ENCODE measurements at places on chromosomes 5 and 9.

DNA sequence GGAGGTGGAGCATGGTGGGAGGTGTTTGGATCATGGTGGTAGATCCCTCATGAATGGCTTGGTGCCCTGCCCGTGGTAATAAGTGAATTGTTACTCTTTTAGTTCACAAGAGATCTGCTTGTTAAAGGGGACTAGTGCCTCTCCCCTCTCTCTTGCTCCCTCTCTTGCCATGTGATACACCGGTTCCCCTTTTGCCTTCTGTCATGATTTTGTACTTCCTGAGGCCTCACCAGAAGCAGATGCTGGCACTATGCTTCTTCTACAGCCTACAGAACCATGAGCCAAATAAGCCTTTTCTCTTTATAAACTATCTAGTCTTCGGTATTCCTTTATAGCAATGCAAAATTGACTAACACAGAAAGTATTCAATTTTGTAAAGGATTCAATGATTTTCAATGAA, 817.1 kb downstream of the TLR4 start:
- no peak for DNase-seq

DNA sequence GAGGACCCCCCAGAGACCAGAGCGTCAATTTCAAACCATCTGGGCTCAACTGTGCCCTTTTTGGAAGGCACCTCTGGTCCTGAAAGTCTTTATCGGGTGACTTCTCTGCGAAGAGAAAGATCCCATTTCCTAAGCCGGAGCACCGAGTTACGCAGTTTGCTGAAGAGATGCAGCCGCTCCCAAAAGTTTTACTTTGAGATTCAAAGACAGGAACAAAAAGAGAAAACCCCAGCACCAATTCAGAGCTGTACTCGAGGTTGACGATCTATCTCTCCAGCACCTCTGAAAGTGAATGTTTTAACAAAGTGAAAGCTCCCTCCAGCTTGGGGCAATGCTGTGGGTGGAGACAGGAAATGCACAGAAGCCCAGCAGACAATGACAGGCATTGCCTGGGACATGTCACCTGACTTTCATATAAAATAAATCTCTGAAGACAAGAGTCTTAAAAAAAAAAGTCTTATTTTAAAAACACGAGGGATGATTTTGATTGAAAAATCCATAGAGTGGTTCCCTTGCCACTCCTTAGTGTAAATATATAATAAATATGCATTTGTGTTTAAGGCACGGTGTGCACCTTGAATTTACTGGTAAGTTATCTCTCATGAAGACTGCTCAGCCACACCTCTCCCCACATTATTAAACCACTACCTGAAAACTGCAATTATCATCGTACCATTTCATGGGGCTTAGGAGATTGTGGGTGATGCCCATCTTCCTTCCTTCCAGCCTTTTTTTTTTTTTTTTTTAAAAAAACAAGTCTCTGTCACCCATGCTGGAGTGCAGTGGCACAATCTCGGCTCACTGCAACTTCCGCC, 79.9 kb downstream of the FNBP1 start:
- DNase-seq, result peak; percentile 58

- no peak for DNase-seq
Measured at GRCh38 chr9:95075700-95076099, 241.8 kb downstream of the FANCC start.

DNA sequence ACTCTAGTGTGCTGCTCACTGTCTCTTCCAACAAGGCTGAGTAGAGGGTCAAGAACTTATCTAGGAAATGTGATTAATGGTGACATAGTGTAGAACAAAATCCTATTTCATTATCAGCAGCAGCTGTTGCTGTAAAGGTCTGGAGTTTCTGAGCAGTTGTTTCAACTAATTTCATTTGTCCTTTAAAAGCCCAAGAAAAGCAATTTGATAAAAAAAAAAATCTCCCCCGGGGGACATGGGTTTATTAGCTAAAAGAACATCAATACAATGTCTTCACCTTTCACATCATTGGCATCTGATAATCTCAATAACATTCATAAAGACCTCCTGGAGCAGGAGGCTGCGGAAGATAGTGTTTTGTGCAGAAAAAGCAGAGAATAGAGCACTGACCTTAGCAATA, 468.1 kb downstream of the KCTD16 start:
- no peak for DNase-seq

- DNase-seq, result no peak
Measured at GRCh38 chr5:1007221-1007680, 1.4 kb upstream of the NKD2 start.

- DNase-seq, result no peak
Measured at GRCh38 chr5:38931731-38932130, 85.9 kb downstream of the OSMR start.

DNA sequence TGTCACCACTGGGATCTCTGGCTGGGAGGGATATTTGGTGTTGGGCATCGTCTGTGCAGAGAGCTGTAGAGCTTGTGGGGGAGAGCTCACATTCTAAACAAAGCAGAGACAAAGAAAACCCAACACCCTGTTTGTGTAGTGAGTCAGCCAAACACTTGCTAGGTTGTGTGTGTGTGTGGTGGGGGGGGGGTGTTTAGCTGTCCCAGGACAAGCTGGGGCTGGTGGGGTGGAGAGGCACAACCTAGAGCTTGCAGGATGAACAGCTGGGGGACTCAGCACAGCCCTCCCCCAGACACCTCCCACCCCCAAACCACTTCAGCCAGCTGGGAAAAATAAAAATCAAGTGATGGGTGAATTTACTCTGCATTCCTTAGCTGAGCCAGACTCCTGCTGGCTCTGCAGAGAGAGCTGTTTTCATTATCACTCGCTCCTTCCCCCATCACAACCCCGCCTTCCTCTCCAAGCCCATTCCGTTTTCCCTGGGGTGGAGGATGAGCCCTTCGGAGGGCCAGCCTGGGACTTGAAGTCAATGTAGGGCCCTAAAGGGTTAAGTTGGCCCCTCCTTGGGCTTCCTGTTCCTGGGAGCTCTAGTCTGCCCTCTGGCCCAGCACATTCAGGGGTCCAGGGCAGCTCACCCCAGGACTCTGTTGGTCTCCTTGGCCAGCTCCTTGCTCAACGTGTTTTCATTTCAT, 2.6 kb downstream of the OLFML2A start:
- no peak for DNase-seq

Measured in activated T-helper 9 cell treated with anti-CD3 and anti-CD28 coated beads, Interleukin-2, amount 50 U/mL, for 16 hours (primary cell).